ENCODE measurements at places on chromosomes 16 and 17. TPM values are rescaled to one million over a fixed set of nuclear protein-coding genes. Genes with fewer than 3 reads are reported as not detected.

Gene OTOP2
- polyA plus RNA-seq, result not detected

Gene MFSD6L
- not detected for polyA plus RNA-seq

Gene DYNLRB2
- 0.77 TPM for polyA plus RNA-seq

Gene MPV17L
- polyA plus RNA-seq, result 0.38 TPM

Gene NXPH3
- polyA plus RNA-seq, result 2.2 TPM

Gene C16orf89
- not detected for polyA plus RNA-seq

Gene ZNRF1
- 22.8 TPM for polyA plus RNA-seq

Gene DGKE
- polyA plus RNA-seq, result 2.0 TPM

DNA sequence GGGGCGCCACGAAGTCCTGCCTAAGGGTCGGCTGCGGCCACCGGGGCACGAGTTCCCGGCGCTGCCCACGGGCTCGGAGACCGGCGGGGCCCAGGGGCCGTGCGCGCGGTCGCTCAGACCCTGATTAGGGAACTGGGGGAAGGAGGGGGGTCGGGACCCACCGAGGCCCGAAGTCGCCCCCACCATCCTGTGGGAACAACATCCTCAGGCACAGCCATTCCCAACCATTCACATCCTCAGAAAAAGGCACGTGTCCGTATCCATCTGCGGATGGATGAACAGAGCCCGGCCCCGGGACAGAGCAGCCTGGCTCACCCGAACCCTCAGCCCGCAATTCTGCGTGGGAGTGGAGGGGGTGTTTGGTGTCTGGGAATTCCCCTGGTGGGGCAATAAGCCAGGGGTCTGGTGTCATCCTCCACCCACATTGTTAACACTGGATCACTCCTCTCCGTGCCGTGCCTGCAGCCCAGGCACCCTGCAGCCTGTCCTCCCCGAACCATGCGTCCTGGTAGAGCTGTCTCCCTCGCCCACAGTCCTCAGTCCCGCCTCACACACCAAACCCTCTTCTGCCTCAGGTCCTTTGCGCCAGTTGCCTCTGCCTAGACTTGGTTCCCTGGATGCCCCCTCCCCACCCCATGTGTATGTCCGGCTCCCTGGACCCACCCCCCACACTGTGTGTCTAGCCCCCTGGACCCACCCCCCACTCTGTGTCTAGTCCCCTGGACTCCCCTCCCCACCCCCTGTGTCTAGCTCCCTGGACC lies 789 bp upstream of the CCDC57 start:
- no peak for DNase-seq

- no peak for DNase-seq
These were observed 19.8 kb downstream of the ACSF2 start for GRCh38 chr17:50445730-50446325.

- DNase-seq, result no peak
These were observed 35.8 kb downstream of the NF1 start for GRCh38 chr17:31130286-31131224.

DNA sequence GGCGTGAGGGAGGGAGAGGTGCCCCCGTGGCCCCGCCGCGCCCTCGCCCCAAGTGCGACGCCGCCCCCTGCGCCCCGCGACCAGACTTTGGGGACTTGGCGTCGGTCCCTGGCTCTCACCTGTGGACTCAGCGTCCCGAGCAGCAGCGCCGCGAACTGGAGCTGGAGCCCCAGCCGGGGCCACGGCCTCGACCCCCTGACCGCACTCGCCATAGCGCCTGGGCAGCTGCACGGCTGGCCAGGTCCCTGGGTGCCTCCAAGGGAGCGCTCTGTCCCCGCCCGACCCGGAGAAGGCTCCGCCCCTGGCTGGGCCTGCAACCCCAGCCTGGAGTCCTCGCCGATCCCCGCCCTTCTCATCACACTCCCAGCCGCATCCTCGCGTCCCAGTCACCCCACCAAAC lies at the start of gene ERN2:
TSS of gene ERN2 (minus strand) at position 247 of the 400 bp plus-strand sequence. CDS start at position 212, 35 bp downstream.
- DNase-seq, result no peak

- DNase-seq, result no peak
These were observed 15.3 kb upstream of the UBE2I start for GRCh38 chr16:1293921-1294656.

DNA sequence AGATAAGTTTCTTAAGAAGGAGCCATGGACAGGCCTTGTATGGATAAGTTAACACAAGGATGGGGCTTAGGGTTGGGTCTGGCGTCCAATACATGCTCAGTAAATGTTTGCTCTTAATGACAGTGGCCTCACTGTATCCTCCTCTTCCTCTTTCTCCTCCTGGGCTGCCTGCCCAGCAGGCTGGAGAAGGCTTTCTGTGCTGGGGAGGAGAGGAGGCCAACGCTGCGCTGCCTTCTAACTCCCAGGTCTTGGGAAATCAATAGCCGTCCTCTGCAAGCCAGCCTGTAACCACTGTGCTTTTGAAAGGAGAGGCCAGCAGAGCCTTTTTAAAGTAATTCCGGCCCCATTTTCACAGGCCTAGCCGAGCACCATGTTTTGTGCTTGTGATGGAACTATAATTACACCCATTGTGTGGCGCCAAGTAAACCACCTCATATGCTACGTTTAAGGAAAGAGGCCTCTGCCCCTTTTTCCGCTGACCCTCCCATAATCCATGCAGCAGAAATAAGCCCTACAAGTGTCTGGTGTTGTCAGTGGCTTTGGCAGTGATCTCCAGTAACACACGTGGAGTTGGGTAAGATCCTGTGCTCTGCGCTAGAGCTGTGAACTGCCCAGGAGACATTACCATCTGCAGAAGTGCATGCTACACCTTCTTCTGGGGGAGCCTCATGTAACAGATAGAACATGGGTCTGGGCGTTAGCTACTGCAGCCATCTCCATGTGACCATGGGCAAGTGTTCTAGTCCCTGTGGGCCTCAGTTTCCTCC lies 368.2 kb downstream of the SNX29 start:
- DNase-seq, result no peak

GRCh38 chr17:67420994-67421393 lies 43.9 kb downstream of the PITPNC1 start:
- DNase-seq, result no peak

- DNase-seq, result no peak
These were observed 21.2 kb downstream of the CLEC16A start for GRCh38 chr16:10965440-10966061.

DNA sequence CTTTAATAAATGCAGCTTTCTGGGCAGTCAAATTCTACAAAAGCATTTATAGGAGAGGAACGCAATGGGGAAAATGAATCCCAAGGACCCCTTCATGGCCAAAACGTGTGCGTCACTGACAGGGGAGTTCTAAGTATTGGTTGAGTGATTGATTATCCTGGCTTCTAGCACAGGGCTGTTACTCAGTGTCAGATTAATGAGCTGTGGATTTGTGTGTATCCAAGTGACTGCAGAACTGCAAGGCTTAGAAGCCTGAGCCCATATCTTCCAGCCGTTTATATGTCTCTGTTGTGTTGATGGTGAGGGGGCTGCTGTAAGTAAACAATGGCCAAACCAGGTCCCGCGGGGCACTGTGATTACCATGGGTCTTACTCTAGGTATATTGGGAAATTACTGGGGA lies 129.4 kb downstream of the SHISA9 start:
- DNase-seq, result no peak

GRCh38 chr17:8939496-8940334 lies 25.8 kb downstream of the PIK3R5 start:
- no peak for DNase-seq

- no peak for DNase-seq
These were observed 3.9 kb upstream of the PHAF1 start for GRCh38 chr16:67105881-67106280.

DNA sequence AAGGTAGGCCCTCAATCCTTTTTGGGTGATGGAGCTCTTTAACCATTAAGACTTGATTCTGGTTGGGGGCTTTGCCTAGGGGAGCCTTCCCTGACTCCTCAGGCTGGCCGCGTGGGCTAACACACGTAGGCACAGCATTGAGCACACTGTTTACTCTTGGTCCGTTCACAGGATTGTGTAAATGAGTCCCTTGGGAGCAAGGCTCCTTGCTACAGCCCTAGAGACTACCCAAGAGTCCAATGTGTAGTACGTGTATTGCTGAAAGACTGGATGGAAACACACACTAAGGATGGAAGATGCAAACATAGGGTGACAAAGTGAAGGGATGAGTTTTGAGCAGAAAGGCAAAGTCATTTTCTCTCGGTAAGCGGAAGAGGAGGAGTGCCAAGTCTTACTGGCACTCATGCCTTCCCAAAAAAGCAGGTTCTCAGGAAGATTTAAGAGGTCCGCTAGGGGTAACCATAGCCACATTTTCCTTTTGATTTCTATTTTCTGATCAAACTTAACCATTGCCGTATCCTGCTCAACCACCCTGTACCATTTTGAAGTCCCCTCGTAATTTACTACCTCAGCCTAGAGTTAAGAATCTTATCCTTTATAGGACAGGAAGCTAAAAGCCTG lies 911 bp upstream of the ITGA2B start:
- DNase-seq, result no peak

- no peak for DNase-seq
These were observed 55.6 kb downstream of the COTL1 start for GRCh38 chr16:84562174-84562815.

DNA sequence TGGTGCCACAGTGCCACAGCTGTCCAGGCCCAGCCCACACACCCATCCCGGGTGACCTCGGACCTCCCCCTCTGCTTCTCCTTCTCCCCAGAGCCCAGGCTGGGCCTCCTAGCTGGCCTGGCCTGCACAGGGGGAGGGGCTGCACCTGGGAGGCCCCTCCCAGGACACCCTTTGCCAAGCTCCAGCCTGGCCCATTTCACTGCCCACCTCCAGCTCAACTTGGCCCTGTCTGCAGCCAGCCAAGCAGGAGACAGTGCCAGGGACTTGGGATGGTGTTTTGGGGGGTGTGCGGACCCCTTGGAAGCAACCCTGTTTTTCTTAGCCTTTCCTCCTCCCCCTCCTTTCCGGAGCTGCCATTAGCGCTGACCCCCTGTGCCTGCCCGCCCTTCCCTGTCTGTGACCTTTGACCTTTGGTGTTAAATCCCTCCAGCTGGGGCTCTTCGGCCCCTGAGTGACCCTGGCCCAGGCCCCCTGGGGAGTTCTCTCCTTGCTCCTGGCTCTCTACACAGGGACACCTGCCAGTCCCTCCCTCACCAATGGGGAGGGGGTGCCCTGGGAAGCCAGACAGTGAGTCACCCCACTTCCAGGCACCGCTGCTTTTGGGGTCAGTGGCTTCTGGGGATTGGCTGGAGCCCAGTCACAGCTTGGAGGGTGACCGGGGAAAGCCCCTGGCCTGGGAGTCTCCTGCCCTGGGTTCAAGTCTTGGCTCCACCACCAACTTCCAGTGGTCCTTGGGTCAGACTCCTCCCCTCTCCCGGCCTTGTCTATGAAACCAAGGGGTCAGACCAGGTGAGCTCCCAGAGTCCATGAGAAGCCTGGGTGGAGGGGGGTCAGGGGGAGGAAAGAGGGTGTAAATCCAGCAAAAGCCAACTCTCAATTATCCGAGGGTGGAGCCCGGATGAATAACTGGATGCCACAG lies 1.9 kb downstream of the GLIS2 start:
- DNase-seq, result no peak

Measured in foreskin keratinocyte (primary cell).